ENCODE measurements at places on chromosomes 7 and 10.

- DNase-seq, result no peak
Observed at GRCh38 chr7:33760834-33761233, 144.5 kb upstream of the BMPER start.

DNA sequence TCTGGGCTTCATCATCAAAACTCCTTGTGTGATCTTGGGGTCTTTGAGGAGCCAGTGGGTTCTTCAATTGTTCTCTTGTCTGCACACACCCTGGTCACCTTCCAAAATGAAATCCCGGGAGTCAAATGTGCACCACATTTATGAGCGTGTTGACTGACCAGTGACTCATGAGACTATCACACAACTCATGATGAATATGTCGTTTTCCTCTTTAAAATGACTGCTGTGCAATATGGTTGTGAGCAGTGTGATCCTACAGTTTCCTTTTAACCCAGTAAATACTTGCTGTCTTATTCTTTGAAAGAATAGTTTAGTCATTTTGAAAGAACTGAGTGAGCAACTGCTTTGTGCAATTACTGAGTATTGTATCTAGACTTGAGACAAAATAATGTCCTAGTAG, 149.2 kb downstream of the DYNC1I1 start:
- DNase-seq, result no peak

DNA sequence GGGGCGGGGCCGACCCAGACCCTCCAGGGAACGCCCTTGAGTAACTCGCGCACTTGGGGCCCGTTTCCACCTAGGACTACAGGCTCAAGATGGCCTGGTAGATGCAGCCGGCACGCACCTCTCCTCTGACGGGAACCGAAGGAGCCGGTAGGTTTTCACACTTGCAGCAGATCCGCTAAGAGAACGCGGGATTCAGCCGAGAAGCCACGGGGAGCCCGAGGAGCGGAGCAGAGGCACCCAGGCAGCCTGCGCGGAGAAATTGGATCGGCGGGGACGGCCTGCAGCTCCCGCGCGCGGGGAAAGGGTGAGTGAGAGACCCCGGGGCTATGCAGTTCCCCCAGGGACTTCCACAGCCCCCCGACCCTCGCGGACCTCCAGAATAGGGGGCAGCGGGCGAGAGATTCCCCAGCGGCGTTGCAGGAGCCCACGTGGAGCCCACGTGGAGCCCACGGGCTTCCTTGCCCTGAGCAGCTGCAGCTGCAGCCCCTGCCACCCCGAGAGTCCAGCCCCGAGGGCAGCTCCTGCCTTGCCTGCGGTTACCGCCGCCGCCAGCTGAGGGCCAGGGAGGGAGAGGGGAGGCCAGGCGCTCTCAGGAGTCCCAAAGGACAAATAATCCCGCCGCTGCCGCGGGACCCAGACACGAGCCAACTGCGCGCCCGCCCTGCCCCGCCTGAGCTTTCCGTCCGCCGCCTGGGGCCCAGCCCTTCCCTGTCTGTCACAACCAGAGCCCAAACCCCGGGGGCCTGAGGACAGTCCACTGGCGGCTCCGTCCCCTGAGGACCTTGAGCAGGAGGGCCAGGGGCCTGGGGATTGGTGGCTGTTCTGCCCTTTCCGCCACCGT, 13.1 kb downstream of the IFT22 start:
- DNase-seq, result peak; percentile 74

GRCh38 chr10:15385552-15386455, 14.7 kb upstream of the FAM171A1 start:
- peak; percentile 15 for DNase-seq

Data from neural progenitor cell (in vitro differentiated cells).